Stimulated activated CD4-positive, alpha-beta T cell treated with anti-CD3 and anti-CD28 coated beads, TNF-alpha, amount 100 ng/mL, for 1 hour (primary cell): ENCODE measurements at places on chromosomes 16 and 17.

DNA sequence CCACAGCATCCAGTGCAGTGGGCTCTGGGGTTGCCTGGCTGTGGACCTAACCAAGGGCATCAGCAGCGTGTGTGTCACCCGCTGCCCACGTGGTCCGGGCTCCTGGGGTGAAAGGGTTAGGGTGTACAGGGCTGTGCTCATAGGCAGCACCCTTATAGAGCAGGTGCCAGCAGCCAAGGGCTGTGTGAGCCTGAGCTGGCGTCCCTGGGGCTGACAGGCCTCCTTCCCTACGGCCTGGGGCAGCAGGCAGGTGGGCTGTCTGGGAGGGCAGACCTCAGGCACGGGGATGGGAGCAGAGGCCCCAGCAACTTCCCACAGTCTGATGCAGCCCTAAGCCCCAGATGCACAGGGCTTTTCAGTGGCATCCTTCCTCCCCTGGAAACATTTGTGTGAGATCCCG lies 13.9 kb downstream of the CD300A start:
- no peak for DNase-seq

DNA sequence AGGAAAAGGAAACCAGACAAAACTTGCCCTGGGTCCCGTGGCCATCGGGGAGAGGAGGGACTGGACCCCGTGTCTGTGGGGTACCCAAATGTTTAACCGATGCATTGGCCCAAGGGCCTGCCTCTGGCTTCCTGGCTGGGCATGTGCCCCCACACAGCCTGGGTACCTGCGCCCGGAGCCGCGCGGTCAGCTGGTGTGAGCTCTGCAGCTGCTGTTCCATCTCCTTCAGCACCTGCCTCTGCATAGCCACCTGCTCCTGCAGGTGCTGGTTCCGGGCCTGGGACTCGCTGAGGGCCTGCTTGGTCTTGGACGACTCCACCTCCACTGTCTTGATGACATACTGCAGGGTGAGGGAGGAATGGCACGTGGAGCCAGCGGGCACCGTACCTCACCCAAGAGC lies 31.9 kb downstream of the KIFC3 start:
- DNase-seq: no peak

DNA sequence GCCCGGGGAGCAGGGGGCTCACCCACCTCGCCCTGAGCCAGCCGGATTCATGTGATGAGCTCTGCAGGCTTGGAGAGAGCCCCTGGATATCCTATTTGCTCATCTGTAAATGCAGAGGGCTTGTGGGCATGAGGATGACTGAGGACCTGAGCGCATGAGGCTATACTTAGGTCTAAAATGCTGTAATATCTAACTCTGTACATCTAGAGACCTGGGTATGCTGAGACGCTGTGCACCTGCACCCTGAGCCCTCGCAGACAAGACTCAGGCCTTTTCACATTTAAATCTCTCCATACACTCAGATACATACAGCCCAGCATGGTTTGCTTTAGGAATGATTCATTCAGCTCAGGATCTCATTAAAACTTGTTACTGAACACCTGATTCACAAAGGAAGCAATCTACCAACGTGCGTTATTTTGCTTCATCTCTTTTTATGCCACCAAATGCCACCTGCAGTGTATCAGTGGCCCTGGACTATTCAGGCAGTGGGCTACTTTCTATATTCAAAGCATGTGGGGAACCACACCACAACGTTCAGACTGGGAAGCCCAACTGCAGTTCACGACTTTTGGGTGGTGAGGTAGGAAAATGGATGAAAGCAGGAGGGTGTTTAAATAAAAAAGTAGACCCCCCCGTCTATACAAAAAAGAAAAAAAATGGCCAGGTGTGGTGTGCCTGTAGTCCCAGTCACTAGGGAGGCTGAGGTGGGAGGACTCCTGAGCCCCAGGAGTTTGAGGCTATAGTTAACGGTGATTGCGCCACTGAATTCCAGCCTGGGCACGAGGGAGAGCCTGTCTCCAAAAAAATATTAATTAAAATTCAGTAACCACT lies 12.0 kb downstream of the USP7 start:
- DNase-seq: no peak

DNA sequence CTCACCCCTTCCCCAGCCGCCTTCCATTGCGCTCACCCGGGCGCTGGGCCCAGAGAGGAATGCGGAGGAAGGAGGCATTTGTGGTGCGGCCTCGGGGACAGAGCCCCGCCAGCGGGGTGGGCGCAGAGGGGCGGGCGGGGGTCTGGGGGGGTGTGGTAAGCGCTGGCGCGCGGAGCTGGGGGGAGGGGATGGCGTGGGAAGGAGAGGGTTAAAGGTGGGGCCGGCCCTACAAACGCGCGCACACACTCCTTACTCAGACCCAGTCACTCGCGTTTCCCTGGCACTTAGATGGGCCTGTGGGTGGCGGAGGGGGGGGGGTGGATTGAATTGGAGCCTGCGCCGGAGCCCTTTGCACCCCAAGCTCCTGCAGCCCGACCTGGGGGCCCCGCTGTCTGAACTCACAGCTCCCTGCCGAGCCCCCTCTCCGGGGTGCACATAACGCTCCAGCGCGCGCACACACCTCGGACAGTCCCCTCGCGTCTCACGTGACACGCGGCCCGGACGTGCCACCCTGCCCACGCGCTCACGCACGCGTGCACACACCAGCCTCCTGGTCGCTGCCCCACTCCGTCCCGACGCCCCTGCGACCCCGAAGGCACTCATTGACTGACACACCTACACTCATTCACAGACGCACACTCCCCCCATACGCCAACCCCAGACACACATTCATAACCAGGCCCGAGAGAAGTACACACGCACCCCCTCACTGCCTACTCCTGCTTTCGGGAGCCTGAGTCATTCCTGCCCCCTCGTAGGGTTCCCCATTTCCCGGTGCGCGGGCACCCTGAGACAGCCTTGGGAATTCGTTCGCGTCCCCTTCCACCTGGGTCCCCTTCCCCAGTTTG lies 844 bp downstream of the TBKBP1 start:
- peak; percentile 52 for DNase-seq

- no peak for DNase-seq
Observed at GRCh38 chr16:83967838-83968305, at the start of gene NECAB2. Gene NECAB2, plus strand, starts transcription at chr16:83968244. Its CDS starts 405 bp downstream, at chr16:83968649.

- DNase-seq: no peak
Observed at GRCh38 chr16:8625491-8626087, 4.1 kb downstream of the METTL22 start.

- DNase-seq: no peak
Observed at GRCh38 chr17:56598466-56598865, 5.0 kb downstream of the NOG start.

DNA sequence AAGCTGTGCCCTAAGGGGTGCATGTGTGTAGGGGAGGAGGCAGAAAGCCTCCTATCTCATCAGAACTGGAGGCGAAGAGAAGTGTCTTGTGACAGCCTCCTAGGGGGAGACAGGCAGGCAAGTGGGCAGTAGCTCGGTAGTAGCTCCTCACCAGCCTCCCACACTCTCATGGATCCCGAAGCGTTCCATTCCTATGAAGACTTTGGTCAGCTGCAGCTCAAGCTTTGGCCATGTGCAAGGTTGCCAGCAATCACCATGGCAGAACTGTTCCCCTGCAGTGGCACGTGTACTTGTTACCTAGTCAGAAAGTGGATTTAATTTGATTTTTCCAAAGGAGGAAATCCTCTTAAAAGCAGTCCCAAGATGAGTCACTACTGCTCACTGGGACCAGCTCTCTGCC lies 6.7 kb downstream of the MRPL58 start:
- no peak for DNase-seq

GRCh38 chr16:3058139-3059030 lies 7.1 kb upstream of the IL32 start:
- no peak for DNase-seq

- DNase-seq: no peak
Observed at GRCh38 chr16:70529051-70529777, 5.6 kb downstream of the SF3B3 start.

- no peak for DNase-seq
Observed at GRCh38 chr17:50059256-50059655, 3.3 kb downstream of the ITGA3 start.

DNA sequence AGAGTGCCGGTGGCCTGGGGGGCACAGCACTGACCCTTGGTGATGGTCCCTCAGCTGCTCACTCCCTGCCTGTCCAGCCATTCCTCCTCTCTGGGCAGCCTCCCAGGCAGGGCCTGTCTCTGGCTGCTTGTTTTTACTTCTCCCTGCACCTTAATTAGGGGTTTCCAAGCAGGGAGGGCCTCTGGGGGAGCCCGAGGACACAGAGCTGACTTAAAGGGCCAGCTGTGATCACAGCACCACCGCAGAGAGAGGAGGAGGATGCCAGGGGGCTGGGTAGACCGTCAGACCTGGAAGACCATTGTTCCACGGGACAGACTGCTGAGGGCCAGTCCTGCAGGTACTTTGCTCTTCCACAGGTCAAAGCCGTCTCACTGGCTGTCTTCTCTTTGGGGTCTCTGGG lies 1.2 kb upstream of the DPH1 start:
- DNase-seq: no peak

GRCh38 chr17:38556239-38556638 lies 49.5 kb downstream of the SRCIN1 start:
- DNase-seq: no peak

- DNase-seq: no peak
Observed at GRCh38 chr17:81557276-81558114, 5.3 kb upstream of the FAAP100 start.

GRCh38 chr16:85222155-85222863 lies 110.0 kb upstream of the CIBAR2 start:
- no peak for DNase-seq

DNA sequence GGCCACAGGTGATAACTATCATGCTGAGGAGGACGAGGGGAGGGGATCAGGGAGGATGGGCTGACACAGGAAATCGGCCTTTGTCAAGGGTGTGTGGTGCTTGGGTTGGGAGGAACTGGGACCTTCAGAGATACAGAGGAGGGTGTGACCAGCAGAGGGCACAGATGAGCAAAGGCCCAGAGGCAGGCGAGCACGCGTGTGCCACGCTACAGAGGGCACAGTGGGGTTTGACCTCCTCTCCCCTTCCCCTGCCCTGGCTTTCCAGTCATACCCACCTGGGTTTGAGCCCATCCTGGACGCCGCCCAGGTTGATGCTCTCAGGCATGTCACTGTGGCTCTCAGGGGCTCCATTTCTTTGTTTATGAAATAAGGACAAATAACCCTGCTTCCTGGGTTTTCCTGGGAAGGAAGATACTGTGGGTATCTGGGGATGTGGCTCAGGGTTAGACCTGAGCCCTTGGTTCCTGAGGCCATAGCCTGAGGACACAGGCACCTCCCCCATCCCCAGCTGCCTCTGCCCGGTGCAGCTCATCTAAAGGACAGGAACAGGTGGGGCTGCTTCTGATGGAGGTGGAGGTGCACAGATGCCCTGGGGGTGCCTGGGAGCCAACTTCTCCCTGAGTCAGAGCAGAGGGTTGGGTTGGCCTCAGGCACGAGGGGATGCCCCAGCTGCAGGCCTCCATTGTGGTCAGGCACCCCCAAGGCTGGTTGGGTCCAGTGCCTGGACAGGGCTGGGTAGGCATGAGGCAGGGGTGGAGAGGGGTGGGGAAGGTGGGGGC lies 51.8 kb downstream of the BEAN1 start:
- DNase-seq: peak; percentile 55

DNA sequence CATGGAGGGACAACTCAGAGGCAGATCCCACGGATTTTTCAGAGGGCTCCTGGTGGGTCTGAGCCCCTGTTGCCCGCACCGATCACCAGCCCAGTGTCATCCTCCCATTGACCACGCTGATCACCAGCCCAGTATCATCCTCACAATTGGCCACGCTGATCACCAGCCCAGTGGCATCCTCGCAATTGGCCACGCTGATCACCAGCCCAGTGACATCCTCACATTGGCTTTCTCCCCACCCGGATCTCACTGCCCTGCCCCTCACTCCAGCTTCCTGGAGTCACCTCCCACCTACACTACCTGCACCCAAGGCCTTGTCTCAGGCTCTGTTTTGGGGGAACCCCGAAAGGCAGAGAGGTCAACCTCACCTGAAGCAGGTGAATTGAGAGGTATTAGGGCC lies 358.2 kb upstream of the TNRC6C start:
- no peak for DNase-seq

- no peak for DNase-seq
Observed at GRCh38 chr17:50265212-50265611, 9.1 kb upstream of the TMEM92 start.

DNA sequence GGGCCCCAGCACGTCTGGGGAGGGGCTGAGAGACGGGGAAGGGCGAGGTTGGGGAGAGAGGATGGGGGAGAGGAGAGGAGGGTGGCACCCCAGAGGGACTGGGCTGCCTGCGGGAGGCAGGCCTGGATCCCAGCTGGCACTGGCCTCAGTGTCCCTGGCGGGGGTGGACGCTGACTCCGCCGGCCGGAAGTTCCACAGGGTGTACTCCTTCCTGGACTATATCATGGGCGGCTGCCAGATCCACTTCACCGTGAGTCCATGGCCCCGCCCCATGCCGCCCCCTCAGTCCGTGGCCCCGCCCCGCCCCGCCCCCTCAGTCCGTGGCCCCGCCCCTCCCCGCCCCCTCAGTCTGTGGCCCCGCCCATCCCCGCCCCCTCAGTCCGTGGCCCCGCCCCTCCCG lies 11.3 kb downstream of the CPNE7 start:
- no peak for DNase-seq

DNA sequence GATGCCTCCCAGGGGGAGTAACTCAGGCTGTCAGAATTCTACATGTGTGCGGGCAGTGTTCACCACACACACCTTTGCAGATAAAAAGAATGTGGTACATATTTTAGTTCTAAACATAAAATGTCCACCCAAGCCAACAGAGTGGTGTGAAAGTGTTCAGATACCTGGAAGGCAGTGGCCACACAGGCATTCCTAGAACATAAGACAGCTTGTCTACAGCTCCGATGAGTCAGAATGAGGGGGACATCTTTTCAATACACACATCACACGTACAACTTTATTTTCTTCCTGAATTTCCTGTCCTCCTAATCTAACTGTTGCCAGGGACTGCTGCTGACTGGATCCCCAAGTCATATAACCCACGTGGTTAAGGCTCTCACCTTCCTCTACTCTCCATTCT lies 142.3 kb downstream of the ZFHX3 start:
- DNase-seq: no peak

DNA sequence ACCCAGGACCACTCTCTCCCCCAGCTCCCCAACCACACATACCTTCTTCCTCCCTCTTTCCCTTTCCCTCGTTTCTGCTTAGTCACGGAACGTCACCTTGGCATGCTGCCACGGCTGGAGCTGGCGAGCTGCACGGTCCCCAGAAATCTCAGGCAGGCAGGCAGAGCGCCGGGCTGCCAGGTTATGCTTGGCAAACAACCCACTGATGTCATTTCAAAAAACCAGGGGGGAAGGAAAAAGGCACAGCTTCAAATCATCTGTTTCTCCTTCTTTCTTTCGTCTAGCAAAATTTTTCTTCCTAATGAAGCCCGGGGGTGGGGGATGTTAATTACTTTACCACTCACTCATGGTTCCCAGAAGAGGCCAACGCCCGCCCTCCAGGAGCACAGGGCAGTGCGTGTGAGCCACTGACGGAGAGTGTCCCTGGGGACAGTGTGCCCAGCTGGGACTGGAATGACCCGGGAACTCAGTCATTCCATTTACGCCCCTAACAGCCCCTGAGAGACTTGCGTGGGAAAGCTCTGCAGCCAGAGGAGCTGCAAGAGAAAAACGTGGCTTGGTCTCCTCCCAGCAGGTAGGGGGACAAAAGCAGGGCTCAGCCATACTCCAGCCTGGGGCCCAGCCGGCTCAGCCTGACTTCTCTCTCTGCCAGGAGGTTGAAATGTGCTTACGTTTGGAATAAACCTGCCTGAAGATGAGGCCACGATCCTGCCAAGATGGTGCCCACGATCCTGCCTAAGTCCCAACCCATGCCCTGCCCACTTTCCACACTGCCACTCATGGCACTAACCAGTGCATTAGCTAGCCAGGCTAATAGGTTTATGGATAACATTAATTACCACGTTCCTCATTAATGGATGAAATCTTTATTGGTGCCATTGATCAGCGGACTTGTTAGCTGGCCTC lies 198.9 kb downstream of the ZFHX3 start:
- no peak for DNase-seq

GRCh38 chr16:86601356-86601755 lies 23.0 kb downstream of the FOXL1 start:
- DNase-seq: no peak
